Endothelial cell of umbilical vein (primary cell): ENCODE measurements at places on chromosomes 11 and 22.
A peak's percentile ranks its signal among the peaks of the same experiment; 100 is the strongest.

- DNase-seq, result no peak
Measured at GRCh38 chr11:64230985-64231365, 627 bp downstream of the DNAJC4 start.

DNA sequence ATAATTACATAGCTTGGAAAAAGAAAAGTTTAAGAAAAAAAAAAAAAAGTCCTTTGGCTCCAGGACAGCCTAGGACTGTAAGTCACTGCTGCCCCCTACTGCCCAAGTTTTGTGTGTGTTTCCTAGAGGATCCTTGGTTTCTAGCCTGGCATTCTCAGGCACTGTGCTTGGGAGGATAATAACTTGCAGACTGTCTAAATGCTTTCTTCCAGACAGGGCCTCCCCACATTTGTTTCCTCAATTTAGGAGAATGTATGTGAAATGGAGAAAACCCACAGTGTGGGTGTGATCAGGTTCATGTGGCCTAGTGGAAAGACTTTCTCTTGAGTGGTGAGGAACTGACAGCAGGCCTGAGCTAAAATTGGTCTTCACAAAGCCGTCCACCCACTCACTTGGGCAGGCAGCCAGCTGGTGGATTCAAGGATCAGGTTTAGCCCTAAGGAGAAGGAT, 191.0 kb downstream of the NAV2 start:
- peak; percentile 74 for DNase-seq

DNA sequence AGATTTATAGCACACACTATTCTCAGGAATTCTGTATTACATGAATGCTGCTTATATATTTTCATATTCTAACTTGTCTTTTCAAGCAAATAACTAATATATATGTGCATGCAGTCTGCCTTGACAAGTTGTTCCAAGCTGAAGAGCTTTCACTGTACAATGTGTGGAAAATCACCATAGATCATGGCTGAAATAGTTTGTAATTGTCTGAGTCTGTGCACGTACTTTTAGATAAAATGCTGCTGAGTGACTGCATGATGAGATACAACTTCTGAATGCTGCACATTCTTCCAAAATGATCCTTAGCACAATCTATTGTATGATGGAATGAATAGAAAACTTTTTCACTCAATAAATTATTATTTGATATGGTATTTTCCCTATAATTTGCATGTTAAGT, 58.9 kb downstream of the SLC5A12 start:
- no peak for DNase-seq

DNA sequence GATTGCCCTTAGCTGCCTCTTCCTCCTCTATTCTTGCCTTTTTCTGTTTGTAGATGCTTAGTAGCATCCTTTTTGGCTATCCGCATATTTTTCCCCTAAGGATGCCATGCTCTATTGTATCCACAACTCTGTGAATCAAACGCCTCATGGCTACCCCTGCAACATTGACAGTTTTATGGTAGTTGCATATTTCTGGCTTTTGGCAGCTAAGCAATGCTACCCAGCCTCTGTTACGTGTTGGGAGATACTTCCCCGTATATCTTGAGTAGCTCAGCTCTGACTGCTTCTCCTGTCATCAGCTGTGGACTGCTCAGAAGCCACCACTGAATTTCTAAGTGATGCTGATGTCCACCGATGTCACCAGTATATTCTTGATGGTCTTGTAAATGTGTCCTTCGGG, 15.1 kb upstream of the SLC3A2 start:
- DNase-seq, result no peak

DNA sequence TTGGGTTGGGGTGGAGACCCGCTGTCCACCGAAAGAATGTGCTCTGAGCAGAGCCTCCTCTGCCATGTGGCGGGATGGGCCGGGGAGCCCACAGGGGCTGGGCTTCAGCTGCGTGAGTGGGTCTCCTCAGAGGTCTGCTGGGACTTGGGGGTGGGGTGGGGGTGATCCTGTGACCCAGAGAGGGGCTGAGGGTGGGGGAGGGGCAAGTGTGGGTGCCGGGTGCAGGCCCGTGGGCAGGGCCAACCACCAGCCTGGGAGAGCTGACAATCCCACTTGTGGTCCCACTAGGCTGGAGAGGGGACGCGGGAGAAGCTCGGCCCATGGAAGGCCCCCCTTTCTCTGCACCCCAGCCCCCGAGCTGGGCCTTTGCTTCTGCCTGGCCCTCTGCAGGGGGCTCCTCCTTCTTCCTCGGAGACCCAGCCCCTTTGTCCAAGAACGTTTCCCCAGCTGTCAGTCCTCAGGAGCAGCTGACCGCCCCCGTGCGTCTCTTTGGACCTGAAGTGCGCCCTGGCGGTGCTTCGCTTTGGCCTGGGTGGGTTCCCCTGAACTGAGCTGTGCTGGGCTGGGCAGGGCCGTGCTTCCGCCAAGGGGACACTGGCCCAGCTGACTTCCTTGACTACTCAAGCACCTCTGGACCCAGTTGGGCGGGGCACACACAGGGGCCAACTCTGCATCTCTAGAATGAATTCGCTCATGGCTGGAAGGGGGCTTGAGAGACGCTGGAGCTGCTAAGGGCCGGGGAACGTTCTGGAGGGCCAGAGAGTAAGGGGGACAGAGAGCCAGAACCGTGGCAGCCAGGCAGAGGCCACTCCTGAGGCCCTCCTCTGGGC, 30.2 kb downstream of the OSBPL5 start:
- DNase-seq, result no peak

GRCh38 chr22:30425327-30425615, 297 bp upstream of the MTFP1 start:
- DNase-seq, result no peak

DNA sequence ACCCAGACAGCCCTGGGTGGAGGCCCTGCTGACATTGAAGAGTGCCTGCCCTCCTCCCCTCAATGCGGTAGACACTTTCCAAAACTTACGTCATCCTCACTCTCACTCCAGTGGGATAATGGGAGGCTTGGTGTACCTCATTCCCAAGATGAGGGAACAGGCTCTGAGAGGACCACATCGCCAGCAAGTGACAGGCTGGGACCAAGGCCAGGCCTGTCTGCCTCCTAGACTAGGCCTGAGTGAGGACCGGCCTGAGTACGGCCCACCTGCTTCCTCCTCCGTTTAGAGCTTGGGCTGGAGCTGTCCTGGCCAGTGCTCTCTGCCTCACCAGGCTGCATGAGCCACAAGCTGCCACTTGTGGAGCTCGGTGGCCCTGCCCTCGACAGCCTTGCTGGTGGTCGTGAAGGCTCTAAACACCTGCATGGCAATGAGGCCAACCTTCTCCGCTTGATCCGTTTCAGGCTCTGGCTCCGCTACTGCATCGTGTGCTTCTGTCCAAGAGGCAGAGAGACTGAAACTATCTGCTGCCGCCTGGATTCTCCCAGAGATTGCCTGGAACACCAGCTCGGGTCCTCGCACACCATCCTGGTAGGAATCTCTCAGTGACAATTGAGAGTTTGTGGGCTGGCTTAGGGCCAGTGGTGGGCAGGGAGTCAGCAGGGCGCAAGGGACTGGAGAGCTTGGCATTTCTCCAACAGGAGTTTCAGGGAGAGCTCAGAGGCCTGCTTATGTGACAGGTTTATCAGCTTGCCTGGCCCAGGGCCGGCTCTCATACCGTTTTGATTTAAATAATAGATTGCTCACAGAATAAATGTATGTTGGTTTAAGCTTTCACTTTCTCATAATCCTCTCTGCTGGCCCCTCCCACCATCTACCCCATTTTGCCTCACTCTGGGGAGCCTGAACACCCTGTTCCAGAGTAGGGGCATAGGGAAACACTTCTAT, 9.4 kb downstream of the LRRC75B start:
- DNase-seq, result no peak

- peak; percentile 71 for DNase-seq
Measured at GRCh38 chr11:65653229-65654225, 9.2 kb downstream of the RELA start.

DNA sequence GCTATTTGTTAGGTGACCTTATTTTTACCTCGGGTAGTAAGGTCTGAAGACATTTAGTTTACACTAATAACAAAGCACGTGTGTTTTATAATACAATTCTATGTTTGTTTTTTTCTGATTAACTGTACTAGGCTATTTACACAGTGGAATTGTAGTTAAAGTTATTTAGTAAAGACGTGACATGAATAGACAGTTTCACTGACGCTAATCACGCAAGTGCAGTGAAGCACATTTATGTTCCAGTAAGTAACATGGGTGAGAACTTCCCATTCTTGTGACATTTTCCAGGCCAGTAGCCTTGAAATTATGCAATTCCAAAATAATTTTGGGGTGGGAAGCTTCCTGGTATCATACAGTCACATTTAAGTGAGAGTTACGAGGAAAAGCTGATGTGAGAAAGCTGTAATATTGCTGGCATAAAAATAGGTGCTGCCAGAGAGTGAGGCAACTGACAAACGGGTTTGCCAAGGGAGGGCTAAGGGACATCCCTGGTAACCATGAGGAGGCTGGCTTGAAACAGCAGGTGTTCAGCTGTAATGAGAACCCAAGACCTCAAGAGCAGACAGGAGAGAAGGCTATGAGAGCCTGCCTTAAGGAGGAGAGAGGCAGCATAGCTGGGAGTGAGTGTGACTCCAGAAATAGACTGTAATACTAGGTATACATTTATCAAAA, 378.8 kb downstream of the DCDC1 start:
- DNase-seq, result no peak

DNA sequence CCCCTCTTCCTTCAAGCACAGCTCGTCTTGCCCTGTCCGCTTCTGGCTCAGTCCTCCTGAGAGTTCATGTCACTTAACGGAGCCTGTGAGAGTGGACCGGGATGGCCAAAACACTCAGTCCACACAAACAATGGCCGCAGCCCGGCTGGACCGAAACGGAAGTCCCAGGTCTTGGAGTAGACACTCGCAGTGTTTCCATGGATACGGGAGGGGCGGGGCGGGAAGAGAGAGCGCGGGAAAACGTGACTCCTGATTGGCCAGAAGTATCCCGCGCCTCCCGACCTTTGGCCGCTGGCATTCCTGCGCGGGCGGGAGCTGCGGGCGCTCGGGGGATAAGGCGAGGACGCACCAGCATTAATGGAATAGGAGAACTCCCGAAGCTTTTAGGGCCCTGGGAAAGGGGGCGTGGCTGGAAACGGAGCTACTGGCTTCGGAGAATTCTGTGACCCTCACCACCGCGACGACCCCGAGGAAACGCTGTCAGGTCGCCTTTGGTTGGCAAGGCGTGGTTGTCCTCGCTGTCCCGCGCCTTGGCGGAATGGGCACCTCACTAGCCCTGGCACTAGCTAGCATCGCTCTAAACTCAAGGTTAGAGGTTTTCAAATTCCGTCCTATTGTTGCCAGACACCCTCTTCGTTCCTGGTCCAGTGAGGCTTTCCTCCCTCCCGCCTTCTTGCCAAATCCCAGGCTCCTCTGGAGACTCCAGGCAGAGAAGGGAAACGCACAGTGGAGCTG, at the start of the genes NLRP14 and ZNF214:
Gene NLRP14, plus strand, starts transcription at position 297 of the 735 bp plus-strand sequence. CDS start 18,108 bp downstream, outside the sequence.
Gene ZNF214, minus strand, starts transcription at position 164 of the 735 bp plus-strand sequence. CDS start 17,511 bp downstream, outside the sequence.
- peak; percentile 92 for DNase-seq

DNA sequence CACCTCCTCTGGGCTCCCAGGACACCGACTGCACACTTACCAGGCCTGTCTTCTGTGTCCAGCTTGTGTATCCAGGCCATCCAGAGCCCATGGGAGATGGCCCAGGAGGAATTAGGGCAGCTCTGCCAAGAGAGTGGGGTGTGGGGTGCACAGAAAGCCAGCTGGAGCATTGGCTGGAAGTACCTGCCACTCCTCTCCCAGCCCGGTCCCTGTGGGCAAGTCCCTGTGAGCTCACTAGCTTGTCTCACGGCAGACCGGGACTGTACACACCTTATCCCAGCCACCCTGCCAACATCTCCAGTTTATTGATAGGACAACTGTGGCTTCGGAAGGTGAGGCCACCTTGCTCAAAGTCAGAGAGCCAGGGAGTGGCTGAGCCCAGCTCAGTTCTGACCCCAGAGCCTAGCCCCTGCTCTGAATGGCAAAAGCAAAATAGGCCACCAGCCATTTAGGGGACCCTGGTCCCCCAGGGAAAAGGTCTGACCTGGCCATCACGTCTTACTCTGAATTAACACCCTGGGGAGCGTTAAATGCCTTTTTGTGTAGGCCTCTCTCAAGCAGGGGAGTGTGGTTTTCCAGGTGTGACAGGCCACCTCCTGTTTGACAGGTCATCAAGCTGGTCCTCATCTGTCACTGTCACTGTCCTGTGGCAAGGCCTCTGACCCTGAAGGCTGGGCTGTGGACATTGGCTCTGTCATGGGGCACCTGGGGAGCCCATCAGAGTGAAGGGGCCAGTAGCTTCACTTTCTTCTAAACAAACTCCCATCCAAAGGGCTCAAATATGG, 15.1 kb downstream of the UQCR10 start:
- DNase-seq, result no peak

DNA sequence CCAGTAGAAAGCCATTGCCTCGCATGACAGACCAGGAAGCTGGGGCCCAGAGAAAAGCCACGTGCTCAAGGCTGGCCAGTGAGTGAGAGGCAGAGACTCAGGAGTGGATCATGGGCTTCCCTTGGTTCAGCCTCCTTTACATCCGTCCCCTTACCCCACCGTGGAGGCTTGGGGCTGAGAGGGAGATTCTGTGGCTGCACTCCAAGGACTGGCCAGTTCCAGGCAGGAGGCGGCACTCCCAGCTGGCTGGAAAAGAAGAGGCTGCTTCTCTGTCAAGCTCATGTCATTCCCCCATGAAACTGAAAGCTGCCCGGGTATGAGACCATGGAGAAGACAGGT, 6.6 kb upstream of the ASCL2 start:
- no peak for DNase-seq

DNA sequence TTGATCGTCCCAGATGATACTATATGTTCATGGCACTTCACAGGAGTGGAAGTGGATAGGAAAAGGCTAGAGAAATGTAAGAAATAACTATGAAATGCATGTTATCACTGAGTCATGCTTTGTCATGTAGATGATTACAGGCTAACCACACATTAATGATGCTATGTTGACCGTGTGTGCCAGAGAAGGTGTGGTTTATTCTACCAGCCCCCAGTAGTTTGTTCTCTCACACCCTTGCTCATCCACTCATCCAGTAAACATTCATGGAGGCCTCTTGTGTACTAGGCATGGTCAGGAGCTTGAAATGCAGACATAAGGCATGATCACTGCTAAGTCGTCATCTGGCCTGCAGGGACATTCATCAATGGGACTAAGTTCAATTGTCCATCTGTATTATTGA, 153.0 kb upstream of the PITPNB start:
- no peak for DNase-seq

- no peak for DNase-seq
Measured at GRCh38 chr11:131428853-131429252, 58.4 kb downstream of the NTM start.
